ENCODE measurements at places on chromosomes 12 and 14.

- DNase-seq = peak; percentile 45
These were observed 11.9 kb downstream of the SCNN1A start for GRCh38 chr12:6363330-6364043.

GRCh38 chr14:86852530-86852929 is 1140.5 kb downstream of the GALC start:
- no peak for DNase-seq

DNA sequence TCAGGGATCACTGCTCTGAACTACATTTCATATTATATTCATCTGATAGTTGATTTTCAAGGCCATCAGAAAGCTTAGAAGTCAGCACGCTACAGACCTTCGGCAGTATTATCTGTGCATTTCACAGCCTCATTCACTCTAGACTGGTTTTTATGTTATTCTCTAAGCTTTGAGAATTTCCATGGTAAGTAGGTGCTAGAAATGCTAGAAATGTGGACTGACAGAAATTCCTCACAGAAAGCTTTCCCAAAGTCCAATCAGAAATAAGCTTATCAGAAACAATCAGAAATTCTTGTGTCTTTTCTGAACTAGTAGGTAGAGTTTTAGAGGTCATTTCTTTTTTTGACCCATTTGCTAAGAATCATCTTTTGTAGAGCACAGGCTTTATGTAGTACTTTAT is 176.6 kb downstream of the TMTC3 start:
- DNase-seq = no peak

DNA sequence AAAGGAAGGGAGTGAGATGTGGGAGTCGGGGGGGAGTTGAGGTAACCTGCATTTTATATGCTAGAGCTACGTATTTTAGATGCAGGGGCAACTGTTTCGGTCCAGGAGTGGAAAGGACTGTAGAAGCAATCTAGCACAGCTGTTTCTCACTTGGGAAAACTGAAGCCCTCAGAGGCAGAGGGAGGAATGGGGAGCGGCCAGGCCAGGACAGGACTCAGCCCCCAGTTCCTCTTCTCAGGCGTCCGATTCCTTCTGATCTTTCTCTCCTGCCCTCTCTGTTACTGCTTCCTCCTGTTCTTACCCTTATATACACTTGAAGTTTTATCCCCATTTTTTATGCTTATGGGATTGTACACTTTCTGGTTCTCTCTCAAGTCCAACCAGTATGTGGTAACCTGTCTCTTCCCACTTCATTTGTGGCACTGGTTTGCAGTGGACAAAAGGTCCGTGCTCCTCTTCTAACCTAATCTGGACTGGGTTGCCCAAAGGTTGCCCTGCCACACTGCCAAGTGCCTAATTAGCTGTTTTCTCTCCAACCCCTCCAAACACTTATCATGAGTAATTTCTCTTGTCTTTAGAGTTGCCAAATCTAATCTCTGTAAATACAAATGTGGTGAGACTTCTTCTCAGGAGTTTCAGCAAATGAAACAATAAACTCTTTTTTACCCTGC is 16.2 kb downstream of the LPCAT3 start:
- no peak for DNase-seq

- no peak for DNase-seq
These were observed 11.1 kb upstream of the SMAGP start for GRCh38 chr12:51281202-51281924.

- no peak for DNase-seq
These were observed 28.2 kb downstream of the DACT1 start for GRCh38 chr14:58665773-58666500.

DNA sequence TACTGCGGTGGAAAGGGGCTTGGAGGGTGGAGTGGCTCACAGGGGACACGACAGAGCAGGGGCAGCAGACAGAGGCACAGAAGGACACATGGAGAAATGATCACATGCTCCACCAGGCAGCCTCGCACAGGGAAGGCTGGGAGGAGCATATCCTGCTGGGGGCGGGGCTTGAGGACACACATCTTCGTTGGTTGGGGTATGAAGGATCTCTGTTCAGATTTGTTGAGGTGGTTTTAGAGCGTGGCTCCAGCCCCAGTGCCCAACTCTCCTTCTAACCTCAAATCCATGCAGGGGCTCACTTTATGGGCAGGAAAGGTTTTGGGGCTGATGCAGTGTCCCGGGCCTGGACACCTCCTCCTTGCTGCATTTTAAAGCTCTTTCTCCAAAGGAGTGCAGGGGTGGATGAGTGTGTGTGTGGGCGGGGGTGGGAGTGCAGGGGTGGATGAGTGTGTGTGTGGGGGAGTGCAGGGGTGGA is 733 bp upstream of the P3H3 start:
- DNase-seq = peak; percentile 53

GRCh38 chr12:13799574-13799973 is 181.8 kb downstream of the GRIN2B start:
- no peak for DNase-seq

DNA sequence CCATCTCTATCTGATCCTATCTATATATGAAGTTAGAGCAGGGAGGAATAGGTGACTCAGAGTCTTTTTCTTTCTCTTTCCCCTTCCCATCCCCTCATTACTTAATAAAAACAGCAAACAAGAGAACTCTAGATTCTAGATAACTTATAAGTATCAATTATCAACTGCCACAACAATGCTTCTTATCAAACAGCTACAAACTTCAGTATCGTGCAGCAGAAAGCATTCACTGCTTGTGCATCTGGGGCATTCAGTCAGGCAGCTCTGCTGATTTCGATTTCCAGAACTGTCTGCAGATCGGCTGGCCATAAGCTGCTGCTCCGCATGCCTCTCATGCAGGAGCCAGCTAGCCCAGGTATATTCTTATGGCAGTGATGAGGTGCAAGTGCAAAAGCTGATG is 19.4 kb downstream of the A2ML1 start:
- DNase-seq = no peak

DNA sequence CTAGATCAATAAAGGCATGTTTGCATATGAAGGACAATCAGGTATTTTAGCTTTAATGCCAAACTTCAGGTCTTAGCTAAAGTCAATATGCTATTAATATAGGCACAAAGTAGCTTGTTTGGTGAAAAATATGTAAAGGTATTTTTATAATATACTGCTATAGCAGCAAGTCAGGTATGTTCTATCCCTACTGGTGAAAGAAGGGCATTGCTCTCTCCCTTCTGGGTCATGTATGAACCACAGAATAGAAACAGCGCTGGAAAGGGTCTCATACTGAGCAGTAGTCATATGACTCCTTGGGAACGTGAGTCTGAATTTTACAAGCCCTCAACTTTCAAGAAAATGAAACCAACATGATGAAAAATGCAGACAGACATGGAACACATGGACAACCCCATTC is 314.6 kb downstream of the GRIN2B start:
- DNase-seq = no peak

GRCh38 chr14:58138714-58139482 is 13.1 kb downstream of the ARMH4 start:
- DNase-seq = no peak

- no peak for DNase-seq
These were observed 373.7 kb downstream of the CCDC91 start for GRCh38 chr12:28563936-28564335.

GRCh38 chr14:93527203-93527607 is 96.5 kb downstream of the UNC79 start:
- no peak for DNase-seq

DNA sequence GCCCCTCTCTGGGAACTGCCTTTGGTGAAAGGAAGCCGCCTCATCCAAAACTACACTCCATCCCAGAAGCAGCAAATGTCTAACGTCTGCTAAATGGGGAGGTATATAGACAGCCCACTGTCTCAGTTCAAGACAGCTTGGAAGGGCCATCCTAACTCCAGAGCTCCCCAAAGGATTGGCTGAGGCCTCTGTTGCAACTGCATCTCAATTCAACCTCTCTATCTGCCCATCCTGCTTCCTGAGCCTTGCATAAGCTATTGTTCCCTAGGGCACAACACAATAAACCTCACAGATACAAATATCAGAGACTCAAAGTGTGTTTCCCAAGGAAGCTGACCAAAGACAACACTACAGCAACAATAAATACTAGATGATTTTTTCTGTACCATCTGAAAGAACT is 495.2 kb upstream of the SOX5 start:
- no peak for DNase-seq

DNA sequence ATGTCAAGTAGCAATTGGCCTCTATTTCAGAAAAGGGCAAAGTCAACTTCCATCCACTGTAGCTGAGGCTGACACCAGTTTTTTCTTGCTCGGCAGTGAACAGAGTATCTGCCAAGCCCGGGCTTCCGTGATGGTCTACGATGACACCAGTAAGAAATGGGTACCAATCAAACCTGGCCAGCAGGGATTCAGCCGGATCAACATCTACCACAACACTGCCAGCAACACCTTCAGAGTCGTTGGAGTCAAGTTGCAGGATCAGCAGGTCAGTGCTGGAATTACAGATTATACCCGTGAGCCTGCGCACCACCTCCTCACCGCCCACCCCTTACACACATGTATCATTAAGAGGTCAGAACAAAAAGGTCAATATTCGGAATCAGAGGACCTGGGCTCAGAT is 19.4 kb downstream of the EVL start:
- DNase-seq = no peak

- DNase-seq = no peak
These were observed 44.3 kb upstream of the BDKRB2 start for GRCh38 chr14:96160076-96160912.

GRCh38 chr14:105374389-105374788 is 23.9 kb upstream of the TEX22 start:
- no peak for DNase-seq

GRCh38 chr12:21913823-21914222 is 27.4 kb downstream of the ABCC9 start:
- DNase-seq = no peak

DNA sequence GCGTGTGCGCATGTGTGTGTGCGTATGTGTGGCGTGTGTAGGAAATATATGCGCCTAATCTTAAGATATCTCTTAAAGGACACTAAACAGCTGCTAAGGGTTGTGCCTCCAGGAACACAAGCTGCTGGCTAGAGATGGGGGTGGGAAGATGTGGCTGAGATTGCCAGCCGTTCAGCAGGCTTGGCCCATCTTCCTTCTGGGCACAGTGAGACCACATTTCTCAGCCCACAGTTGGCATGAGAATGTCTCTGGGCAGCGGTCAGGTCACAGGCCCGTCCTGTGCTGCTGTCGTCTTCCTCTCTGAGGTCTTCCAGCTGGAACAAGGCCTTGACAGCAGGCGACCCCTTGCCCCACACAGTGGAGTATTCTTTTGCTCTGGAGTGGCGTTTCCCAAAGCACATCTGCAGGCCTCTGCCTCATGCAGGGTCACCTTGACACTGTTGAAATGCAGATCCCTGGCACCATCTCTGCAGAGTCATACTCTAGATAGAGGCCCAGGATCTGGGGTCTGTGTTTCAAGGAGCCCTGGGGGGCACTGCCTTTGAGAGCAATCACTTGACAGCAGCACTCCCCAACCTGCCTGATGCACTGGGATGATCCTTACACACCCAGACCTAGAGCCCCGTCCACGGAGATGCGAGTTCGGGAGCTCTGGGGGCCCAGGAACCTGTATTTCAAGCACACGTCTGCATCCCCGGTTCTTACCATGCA is 335.5 kb upstream of the SFSWAP start:
- no peak for DNase-seq

GRCh38 chr12:57630891-57631433 is 2.0 kb downstream of the B4GALNT1 start:
- DNase-seq = no peak

DNA sequence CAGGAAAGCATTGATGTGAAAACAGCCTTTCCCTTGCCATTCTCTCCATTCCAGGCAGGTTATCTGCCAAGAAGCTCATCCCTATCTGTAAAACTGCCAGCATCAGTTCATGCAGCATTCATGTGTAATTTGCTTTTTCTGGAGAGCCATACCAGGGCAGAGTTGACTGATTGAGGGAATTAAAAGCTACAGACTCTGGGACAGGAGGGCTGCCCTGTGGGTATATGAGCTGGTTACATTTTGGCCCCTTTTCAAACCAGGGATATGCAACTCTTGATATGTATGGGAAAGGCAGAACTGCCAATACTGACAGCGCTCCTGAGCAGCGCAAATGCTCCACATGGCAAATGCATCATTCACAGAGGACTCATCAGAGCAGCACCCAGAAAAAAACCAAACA is 53.7 kb downstream of the SYT1 start:
- no peak for DNase-seq

- peak; percentile 10 for DNase-seq
These were observed 214.5 kb downstream of the PAH start for GRCh38 chr12:102702447-102703114.

DNA sequence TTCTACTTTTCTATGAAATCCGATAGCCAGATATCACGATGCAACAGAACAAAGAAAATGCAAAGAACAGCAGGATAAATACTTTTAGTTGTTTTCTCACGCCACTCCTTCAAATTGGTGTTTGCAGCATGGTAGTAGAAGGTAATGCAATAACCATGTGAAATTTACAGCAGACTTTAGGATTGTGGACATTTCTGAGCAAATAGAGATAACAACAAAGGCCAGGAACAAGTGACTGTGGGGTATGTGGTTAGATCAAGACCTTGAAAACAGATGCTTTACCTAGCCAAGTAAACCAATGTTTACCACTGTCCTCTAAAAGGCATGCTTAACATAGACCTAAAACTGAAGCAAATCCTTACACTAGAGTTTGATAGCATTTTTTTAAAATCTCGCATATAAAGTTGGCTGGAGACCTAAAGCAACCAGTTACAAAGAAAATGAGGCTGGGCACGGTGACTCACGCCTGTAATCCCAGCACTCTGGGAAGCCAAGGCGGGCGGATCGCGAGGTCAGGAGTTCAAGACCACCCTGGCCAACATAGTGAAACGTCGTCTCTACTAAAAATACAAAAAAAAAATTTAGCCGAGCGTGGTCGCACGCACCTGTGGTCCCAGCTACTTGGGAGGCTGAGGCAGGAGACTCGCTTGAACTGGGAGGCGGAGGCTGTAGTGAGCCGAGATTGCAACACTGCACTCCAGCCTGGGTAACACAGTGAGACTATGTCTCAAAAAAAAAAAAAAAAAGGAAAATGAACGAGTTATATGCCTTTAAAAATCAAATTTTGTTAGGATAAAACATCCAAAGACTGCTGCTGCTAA is 123.2 kb upstream of the FOXN3 start:
- DNase-seq = no peak

GRCh38 chr12:63075376-63076060 is 75.5 kb downstream of the AVPR1A start:
- DNase-seq = no peak

DNA sequence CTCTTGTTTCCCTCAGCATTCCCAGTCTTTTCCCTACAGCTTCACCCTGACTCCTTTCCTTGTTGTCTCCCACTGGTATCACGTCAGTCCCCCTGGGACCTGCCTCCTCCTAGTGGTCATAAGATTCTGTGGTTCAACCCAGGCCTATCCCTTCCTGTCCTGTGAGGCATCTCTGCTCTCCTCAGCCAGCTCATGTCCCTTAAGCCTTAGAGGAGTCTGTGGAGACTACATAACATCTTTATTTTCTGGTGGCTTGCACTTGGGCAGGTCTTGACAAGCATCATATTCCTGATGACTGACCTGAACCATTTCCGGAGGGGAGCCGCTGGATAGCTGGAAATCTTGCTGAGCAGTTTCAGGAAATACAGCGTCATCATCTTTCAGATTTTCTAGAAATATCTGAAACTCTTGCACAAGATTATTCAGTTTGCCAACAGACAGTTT is 688 bp downstream of the C12orf71 start:
- no peak for DNase-seq
